HS-27A (cell line): ENCODE measurements at places on chromosomes 3 and 15.

DNA sequence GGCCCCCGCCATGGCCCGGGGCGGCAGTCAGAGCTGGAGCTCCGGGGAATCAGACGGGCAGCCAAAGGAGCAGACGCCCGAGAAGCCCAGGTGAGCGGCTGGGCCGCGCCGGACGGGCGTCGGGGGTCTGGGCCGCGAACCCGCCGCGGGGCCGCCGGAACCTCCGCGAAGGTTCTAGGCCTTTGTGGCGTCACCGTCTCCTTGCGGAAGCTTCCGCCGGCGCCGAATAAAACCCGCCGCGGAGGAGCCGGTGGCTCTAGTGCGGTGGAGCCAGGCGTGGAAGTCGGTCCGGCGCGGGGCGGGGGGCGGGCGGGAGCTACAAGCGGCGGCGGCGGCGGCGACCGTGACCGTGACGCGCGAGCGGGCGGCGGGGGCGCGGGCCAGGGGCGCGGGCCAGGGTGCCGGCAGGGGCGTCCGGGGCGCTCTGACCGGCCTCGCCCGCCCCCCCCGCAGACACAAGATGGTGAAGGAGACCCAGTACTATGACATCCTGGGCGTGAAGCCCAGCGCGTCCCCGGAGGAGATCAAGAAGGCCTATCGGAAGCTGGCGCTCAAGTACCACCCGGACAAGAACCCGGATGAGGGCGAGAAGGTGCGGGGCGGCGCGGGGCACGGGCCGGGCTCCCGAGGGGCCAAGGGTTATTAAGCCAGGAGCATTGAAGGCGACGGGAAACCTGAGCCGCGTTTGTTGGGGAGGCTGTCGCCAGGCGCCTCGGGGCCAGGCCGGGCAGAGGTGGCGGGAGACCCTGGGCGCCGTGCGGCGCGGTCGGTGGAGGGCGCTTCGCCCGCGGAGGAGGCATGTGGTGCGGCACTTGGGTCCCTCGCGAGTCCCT, at the start of gene DNAJA4:
DNAJA4 (plus strand) TSS at position 259 of the 833 bp plus-strand sequence; CDS start at position 461, 202 bp downstream.
- DNase-seq: no peak

GRCh38 chr3:180116658-180117057, 79.9 kb upstream of the PEX5L start:
- DNase-seq: no peak

DNA sequence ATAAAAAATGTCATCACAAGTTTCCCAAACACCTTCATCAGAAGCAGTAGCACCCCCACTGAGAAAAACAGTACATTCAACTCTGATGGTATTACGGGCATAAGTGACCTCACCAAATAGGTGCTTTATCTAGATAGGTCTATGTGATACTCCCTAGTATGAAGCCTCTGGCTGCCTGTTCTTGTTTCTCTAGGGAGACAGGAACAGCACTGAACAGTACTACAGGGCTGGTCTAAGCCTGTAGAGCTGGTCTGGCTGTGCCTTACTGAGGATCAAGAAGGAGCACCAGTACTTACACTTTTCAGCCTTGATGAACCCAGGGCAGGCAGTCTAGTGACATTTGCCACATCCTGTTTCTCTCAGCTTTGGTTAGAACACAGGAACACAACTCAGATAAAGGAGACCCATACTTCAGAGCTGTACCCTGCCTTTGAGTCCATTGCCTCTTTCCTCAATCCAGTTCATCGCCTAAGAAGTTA, 35.9 kb downstream of the OXNAD1 start:
- no peak for DNase-seq

DNA sequence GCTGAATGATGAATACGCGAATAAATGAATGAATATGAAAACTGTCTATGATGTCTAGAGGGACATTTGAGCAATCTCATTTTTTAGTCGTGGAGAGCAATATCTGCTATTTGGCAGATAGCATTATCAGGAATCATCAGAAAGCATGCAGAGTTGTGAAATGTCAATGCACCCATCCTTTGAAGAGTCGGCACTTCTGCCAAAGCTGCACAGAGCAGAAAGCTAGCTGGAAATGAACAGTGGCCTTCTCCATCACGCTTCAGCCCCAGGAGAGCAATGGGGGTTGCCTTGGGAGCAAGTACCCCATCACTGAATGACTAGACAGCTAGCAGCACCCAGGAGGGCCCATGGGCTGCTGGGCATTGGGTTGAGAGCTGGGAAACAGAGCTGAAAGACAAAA, 69.1 kb upstream of the PROK2 start:
- no peak for DNase-seq

GRCh38 chr3:34183611-34184340, 385.3 kb downstream of the PDCD6IP start:
- DNase-seq: no peak

DNA sequence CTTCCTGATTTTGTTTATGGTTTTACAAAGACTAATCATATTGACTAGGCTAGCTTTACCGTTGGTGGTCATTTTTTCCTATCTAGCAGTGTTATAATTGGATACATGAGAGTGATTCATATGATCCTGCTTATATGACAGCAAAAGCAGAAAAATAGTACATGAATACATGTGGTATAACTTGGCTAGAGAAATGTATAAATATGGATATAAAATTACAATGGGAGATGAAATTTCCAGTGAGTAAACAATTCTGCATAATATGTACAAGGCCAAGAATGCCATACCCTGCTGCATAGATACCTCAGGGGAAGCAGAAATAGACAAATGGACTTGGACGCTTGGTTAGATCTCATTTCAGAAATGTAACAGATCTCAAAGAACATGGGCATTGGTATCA, 103.1 kb downstream of the DTWD1 start:
- DNase-seq: no peak

DNA sequence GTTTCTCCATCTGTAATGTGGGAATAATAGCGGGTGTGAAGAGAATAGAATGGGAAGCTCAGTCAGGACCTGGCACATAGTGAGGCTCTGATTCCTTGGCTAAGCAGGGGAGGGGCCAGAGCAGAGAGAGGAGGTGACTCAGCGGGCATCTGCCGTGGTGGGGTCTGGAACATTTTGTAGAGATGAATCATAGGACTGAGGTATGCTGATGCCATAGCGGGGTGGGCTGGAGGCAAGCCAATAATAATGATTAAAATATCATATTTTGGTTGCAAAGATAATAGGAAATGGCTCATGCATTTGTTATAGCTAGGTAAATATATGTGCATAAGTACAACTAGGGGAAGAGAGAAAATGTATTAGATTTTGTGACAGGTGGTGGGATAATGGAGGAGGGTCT, 11.2 kb downstream of the TGM4 start:
- DNase-seq: peak; percentile 96

- no peak for DNase-seq
These were observed 378.9 kb upstream of the ALCAM start for GRCh38 chr3:104987859-104988258.

DNA sequence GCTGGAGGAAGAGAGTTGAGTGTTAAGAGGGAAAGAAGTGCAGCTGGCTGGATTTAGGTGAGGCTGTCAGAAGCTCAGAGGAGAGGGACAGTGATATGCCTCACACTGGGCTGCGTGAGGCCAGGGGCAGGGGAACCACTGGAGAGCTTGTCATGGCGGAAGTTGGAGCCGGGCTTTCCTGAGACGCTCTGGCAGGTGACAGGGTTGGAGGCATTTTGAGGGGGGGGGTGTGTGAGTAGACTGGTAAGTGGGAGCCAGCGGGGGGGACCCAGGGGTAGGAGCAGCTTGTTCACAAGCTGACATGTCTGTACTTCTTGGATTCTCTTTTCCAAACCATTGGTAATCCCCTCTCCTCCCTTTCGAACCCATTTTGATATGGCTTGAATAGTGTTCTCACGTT, 331.5 kb upstream of the RGMA start:
- DNase-seq: no peak

- no peak for DNase-seq
These were observed 23.1 kb upstream of the TXNRD3 start for GRCh38 chr3:126677862-126678503.

DNA sequence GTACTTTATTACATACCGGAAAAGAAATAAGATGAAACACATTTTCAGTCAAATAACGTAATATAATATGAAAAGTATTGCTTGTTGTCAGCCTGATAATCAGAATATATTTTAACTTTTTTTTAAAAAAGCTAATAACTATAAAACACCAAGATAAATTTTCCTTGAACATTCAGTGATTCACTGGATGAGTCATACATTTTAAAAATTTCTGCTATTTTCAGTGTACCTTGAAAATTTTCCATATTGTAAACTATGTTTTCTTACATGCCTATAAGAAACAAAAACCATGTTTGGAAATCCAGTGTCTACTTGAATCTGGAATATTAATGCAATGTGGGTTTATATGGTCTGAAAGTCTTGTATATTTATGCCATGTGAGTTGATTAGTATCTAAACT, 36.3 kb upstream of the MEIS2 start:
- DNase-seq: no peak

DNA sequence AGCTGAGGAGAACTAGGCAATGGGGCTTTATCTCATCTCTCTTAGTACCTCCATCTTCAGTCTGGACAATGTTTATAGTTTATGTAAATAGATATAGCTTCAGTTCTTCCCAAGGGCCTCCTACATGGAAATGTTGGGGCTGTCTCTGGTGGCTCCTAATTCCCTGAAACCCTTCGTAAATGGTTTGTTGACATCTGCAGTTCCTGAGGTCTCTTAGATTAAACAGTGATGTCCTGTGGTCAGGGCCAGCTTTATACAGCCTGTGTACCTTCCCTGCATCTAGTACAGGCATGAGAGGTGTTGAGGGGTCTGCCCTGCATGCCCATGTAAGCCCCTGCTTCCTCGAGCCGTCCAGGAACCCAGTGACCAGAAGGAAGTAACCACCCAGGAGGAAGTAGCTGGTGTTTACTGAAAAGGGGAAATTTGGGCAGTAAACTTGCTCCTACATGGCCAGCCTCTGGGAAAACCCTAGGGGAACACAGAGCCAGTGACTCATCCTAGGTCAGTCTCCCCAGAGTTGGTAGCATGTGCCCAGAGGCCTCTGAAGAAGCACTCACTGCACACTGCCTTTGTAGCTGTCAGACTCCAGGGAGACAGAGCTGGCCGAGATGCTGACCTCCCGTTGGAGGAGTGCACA, 4.7 kb upstream of the TBC1D2B start:
- no peak for DNase-seq

GRCh38 chr3:114299941-114300624, 6.3 kb downstream of the TIGIT start:
- DNase-seq: no peak

DNA sequence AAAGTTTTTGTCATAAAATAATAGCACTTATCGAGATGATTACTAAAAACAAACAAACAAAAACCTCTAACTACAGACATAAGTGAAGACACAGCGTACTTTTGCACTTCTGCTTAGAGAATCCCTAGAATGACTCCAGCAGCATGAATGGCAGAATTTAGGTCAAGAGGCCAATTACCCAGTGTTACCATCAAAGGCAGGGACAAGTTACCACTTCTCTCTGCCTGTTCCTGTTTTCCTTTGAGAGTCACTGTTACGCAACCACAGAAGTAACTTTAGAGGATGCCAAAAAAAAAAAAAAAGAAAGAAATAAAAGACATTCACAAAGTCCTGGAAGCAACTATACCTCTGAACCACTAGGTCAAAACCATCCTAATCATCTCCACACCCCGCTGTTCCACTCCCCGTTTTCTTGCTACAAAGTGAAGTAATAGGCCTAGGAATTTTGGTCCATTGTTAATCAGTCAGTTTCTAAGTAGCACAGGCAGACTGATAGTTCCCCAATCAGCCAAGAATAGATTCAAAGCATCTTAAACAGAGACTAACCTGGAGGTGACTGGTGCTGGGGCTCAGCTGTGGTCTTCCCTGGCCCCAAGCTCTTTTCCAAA, 41.9 kb downstream of the FMN1 start:
- DNase-seq: no peak

GRCh38 chr3:29168696-29169095, 112.2 kb upstream of the RBMS3 start:
- DNase-seq: no peak

DNA sequence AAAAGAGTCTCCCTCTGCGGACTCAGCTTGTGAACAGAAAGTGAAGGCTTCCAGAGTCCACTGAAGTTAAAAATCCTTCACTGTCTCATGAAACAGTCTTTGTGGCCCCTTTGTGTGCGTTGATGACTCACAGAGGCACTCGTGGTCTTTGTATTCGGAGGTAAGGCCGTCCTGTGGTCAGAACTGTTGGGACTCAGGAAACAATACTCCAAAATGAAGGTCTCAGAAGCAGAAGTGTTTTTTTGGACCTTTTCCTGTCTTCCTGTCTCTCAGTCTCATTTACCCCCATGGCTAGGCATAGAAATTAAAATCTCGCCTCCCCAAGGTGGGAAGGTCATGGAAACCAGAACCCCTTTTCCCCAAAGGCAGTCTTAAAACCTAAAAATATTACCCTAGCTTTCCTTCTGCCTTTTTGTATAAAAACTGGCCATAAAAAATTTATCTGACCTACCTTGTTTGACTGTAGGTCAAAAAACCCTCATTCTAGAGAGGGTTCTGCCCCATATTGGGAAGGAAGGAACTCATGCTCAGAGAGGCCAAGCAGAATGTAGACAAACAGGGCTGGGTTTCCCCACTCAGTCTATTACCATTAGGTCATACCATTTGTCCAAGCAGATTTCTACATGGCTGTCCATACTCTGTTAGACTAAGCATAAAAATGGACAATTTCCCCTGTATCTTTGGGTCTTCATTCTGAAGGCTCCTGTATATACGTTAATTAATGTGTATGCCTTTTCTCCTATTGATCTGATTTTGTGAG, 19.1 kb upstream of the EPB42 start:
- DNase-seq: no peak

- DNase-seq: no peak
These were observed 22.5 kb downstream of the PLCL2 start for GRCh38 chr3:16907243-16907642.
